Upper lobe of left lung (tissue), 6 donors: ENCODE measurements at places on chromosomes 4 and X.
A peak's percentile ranks its signal among the peaks of the same experiment; 100 is the strongest.

DNA sequence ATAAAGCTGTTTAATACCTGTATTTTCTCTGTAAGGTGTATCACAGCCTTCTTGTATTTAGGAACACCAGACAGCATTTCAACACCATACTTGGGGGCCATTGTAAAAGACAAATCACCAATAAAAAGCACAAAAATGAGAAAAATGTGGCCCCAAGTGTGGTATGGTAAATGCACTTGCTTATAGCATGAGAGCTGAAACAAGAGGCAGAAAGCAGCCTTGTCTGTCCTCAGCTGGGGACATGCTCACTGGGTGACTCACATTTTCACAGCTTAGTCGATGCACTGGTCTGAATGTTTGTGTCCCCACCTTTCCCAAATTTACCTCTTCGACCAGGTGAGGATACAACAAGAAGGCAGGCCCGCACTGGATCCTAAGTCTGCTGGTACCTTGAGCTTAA, 639.7 kb upstream of the AGA start:
- no peak overlapping the region for H3K27ac ChIP-seq
- no peaks in the 10 kb centered on the region for H3K27me3 ChIP-seq
- H3K4me1 ChIP-seq: no peaks in the 10 kb centered on the region
- H3K4me3 ChIP-seq: no peak overlapping the region
- H3K36me3 ChIP-seq: no peaks in the 10 kb centered on the region

- DNase-seq: no peak
- no peaks in the 10 kb centered on the region for H3K36me3 ChIP-seq
- no peaks in the 10 kb centered on the region for H3K27me3 ChIP-seq
- H3K27ac ChIP-seq: no peak overlapping the region
Measured at GRCh38 chrX:63250253-63250868, 100.8 kb downstream of the SPIN4 start.

GRCh38 chr4:53537606-53538005, 53.7 kb downstream of the LNX1 start:
- DNase-seq: no peak
- H3K36me3 ChIP-seq: no peaks in the 10 kb centered on the region
- H3K27me3 ChIP-seq: no peaks in the 10 kb centered on the region
- H3K4me1 ChIP-seq: peaks cover 1% of the 10 kb centered on the region

- no peaks in the 10 kb centered on the region for H3K36me3 ChIP-seq
- no peaks in the 10 kb centered on the region for H3K27me3 ChIP-seq
- H3K4me3 ChIP-seq: no peak overlapping the region
- DNase-seq: peak; percentile 21
Measured at GRCh38 chrX:77431227-77431626, 16.0 kb upstream of the FGF16 start.

DNA sequence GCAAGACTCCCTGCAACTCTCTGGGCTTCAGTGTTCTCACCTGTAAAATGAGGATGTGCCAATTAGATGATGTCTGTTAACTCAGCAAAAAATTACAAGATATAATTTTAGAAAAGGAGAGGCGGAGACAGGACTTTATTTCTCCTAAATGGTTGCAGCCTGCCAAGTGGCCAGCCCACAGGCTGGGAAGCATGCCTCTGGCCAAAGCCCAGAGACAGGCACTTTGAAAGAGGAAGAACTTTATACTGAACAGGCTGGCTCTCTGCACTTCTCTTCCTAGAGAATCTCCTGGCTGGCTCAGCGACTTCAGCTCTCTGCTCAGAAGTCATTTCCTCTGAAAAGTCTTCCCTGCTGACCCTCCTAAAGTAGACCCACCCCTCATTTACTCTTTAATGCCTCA, 3.7 kb downstream of the PRDM5 start:
- no peak overlapping the region for H3K4me3 ChIP-seq
- H3K36me3 ChIP-seq: no peaks in the 10 kb centered on the region
- peaks cover 31% of the 10 kb centered on the region for H3K4me1 ChIP-seq
- DNase-seq: peak; percentile 28
- H3K27me3 ChIP-seq: peaks cover 10% of the 10 kb centered on the region

DNA sequence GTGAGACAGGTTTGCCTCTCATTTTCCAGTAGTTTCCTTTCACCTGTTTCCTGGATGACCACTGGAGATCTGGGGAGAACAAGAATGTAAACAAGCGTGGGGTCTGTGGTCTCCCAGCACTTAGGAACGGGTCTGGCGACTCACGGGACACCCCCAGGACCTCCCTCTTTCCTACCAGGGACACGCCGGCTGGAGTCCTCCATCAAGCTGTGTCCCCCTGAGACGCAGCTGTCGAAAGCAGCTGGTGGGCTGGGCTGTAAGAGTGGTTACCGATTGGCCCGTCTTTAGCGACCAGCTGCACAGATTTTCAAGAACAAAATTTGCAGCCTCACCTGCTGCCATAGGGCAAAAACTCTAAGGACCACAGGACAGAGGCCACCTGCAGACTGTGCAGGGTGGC, 11.9 kb downstream of the LRPAP1 start:
- H3K27ac ChIP-seq: no peak overlapping the region
- H3K4me3 ChIP-seq: no peak overlapping the region
- peaks cover 100% of the 10 kb centered on the region for H3K36me3 ChIP-seq
- no peaks in the 10 kb centered on the region for H3K4me1 ChIP-seq
- no peaks in the 10 kb centered on the region for H3K27me3 ChIP-seq
- DNase-seq: no peak

DNA sequence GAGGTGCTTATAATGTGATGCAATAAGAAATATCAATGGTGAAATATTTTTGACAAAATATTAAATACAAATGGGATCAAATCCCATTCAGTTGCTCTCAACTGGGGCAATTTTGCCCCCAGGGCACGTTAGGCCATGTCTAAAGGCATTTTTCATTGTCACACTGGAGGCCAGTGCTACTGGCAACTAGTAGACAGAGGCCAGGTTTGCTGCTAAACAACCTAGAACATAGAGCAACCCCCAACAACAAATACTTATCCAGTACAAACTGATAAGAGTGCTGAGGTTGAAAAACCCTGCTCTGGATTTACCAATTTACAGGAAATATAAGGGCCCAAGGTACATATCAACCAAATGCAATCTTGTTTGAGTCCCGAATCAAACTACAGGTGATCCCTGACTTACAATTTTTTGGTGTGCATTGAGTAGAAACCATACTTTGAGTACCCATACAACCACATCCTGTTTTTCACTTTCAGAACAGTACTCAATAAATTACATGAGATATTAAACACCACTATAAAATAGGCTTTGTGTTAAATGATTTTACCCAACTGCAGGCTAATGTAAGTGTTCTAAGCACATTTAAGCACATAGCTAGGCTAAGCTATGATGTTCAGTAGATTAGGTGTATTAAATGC, 237.5 kb downstream of the HNRNPD start:
- H3K4me3 ChIP-seq: no peak overlapping the region
- H3K36me3 ChIP-seq: no peaks in the 10 kb centered on the region
- no peak overlapping the region for H3K27ac ChIP-seq
- no peak for DNase-seq
- no peaks in the 10 kb centered on the region for H3K27me3 ChIP-seq
- no peaks in the 10 kb centered on the region for H3K4me1 ChIP-seq

DNA sequence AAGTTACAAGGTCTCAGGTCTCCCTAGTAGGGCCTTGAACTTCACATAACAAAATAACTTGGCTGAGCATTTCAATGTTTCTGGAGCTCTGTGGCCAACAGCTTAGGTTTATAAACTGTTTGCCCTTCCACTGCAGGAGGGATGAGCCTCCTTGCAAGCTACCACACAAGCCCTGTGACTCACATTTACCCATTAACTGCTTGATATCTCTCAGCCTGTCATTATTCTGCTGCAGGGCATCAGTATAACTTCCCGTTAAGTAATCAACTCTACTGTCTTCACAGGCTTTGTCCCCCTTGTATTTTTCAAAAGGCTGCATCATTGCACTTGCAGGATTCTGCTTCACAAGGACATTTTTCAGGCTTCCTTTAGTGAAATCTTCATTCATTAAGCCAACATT, 151.7 kb upstream of the CXCL13 start:
- H3K36me3 ChIP-seq: no peaks in the 10 kb centered on the region
- H3K4me1 ChIP-seq: no peaks in the 10 kb centered on the region
- H3K27me3 ChIP-seq: no peaks in the 10 kb centered on the region
- no peak for DNase-seq
- H3K27ac ChIP-seq: no peak overlapping the region
- no peak overlapping the region for H3K4me3 ChIP-seq

GRCh38 chr4:69684804-69685203, 31.8 kb upstream of the UGT2A1 start:
- H3K36me3 ChIP-seq: no peaks in the 10 kb centered on the region
- H3K4me3 ChIP-seq: no peak overlapping the region
- DNase-seq: no peak
- no peaks in the 10 kb centered on the region for H3K4me1 ChIP-seq
- H3K27ac ChIP-seq: no peak overlapping the region

DNA sequence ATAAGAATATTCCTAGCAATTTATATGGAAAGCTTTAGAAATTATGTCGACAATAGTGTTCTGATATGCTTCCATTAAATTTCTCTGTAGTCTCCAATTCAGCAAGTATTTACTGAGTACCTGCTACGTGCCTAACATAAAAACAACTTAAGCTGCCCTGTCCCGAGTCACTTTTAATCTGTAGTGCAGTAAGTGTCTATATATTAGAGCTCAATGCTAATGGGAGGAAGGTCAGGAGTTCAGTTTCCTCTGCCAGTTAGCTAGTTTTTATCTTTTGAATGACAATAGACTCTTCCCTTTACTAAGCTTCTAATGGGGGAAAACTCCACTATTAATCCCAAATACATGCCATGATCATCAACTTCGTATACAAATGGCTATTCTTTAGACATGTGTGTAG, 118.7 kb upstream of the NAP1L5 start:
- H3K27me3 ChIP-seq: no peaks in the 10 kb centered on the region
- H3K4me1 ChIP-seq: peaks cover 41% of the 10 kb centered on the region
- H3K4me3 ChIP-seq: no peak overlapping the region
- no peak for DNase-seq
- no peaks in the 10 kb centered on the region for H3K36me3 ChIP-seq

DNA sequence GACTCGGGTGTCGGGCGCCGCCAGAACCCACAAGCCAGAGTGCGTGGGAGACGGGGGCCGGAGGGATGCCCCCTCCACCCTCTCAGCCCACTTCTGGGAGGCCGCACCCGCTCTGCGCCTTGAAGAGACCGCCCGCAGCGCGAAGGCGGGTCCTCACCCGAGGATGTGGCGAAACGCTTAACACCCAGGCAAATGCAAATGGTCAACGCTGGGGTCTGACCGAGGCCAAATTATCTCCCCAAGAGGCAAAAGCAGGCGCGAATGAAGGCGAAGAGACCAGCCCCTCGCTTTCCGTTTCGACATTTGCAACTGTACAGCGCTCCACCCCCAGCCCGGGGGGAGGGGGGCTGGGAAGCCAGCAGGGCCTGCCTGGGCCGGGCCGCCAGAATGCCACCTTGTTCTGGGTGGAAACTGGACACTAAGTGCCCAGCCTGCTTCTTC, 137.7 kb upstream of the ZIC3 start:
- no peaks in the 10 kb centered on the region for H3K36me3 ChIP-seq
- H3K4me3 ChIP-seq: peak overlapping the region; percentile 50

- no peaks in the 10 kb centered on the region for H3K27me3 ChIP-seq
- H3K4me3 ChIP-seq: no peak overlapping the region
- no peak for DNase-seq
- H3K36me3 ChIP-seq: no peaks in the 10 kb centered on the region
- H3K4me1 ChIP-seq: no peaks in the 10 kb centered on the region
- no peak overlapping the region for H3K27ac ChIP-seq
Measured at GRCh38 chr4:140195806-140196205, 41.8 kb upstream of the MAML3 start.

GRCh38 chrX:13863324-13863723, 46.4 kb upstream of the GPM6B start:
- H3K27ac ChIP-seq: no peak overlapping the region
- H3K36me3 ChIP-seq: no peaks in the 10 kb centered on the region
- no peak for DNase-seq
- H3K4me3 ChIP-seq: no peak overlapping the region

GRCh38 chr4:119725688-119726330, 97.2 kb upstream of the PDE5A start:
- H3K27me3 ChIP-seq: no peaks in the 10 kb centered on the region
- DNase-seq: no peak
- peaks cover 18% of the 10 kb centered on the region for H3K4me1 ChIP-seq
- H3K27ac ChIP-seq: no peak overlapping the region
- no peaks in the 10 kb centered on the region for H3K36me3 ChIP-seq
- no peak overlapping the region for H3K4me3 ChIP-seq

DNA sequence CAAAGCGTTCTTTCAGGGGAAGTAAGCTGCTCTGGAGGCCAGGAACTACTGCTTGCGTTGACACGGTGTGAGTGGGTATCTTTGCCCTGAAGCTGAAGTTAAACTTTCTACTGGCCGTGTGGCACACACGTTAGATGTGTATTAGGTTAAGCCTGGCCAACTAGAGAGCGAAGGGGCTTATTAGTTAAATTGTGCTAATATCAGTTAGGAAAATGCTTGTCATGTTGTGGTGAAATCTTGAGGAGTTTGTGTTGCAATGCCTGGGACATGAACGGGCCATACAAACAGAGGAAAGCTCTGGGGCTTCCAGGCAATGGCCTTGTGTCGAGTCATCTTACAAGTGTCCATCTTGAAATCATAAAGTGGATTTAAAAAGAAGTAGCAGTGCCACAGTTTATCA, 62.6 kb downstream of the NSUN7 start:
- peak; percentile 64 for DNase-seq
- H3K36me3 ChIP-seq: peaks cover 6% of the 10 kb centered on the region
- no peaks in the 10 kb centered on the region for H3K4me1 ChIP-seq

DNA sequence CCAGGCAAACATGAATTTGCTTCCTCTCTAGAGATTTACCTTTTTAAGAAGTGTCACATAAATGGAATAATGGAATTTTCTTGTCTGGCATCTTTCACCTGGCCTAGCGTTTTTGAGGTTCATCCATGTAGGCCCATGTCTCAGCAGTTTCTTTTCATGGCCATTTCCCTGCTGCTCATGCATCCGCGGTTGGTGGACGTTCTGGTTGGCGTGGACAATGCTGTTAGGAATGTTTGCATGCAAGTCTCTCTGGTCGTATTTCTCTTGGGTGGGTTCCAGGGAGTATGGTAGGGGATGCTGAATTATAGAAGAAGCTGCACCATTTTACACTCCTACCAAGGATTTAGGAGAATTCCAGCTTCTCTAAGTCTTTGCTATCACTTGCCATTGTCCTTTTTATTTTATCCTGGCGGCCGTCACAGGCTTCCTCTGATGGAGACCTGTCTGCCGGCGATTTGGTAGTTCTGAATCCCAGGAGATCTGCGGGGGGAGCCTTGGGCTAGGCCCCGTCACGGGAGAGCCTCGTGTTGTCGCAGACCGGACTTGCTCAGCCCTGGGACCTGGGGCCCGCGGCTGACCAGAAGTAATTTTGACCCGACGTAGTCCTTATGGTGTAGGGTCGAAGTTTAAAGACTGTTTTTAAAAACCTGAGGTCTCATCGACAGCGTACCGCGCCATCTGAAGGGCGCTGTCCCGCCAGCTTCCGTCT, 56.9 kb upstream of the TADA2B start:
- H3K27ac ChIP-seq: peak overlapping the region; percentile 95
- H3K4me1 ChIP-seq: peaks cover 51% of the 10 kb centered on the region
- peak overlapping the region; percentile 77 for H3K4me3 ChIP-seq
- DNase-seq: no peak
- H3K27me3 ChIP-seq: no peaks in the 10 kb centered on the region

- H3K36me3 ChIP-seq: peaks cover 29% of the 10 kb centered on the region
- no peaks in the 10 kb centered on the region for H3K27me3 ChIP-seq
- H3K4me1 ChIP-seq: peaks cover 6% of the 10 kb centered on the region
- no peak overlapping the region for H3K27ac ChIP-seq
Measured at GRCh38 chr4:99078931-99079624, 9.5 kb downstream of the ADH5 start.
